HuH-7 (cell line): ENCODE measurements at places on chromosomes 12 and 14.

- no peak for DNase-seq
These were observed at the start of gene TBX5 for GRCh38 chr12:114405519-114406271. Gene TBX5, minus strand, starts transcription at chr12:114406144. Its CDS starts 2,246 bp downstream, at chr12:114403898.

- no peak for DNase-seq
These were observed 130.3 kb upstream of the FUT8 start for GRCh38 chr14:65281991-65282895.

- DNase-seq = no peak
These were observed 55.9 kb upstream of the TMCC3 start for GRCh38 chr12:94706250-94706661.

DNA sequence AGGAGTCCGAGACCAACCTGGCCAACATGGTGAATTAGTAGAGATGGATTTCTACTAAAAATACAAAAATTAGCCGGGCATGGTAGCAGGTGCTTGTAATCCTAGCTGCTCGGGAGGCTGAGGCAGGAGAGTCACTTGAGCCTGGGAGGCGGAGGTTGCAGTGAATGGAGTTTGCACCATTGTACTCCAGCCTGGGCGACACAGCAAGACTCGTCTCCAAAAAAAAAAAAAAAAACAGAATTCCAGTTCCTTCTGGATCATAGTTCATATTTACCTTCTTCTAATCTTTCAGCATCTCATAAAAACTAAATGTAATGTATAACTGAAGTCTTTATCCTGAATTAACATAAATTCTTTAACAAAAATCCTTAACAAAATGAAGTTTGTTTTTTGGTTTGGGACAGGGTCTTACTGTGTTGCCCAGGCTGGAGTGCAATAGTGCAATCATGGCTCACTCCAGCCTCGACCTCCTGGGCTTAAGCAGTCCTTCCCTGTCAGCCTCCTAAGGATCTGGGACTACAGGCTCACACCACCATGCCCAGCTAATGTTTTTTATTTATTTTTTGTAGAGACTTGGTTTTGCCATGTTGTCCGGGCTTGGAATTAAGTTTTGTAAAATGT, 37.6 kb downstream of the FAM177A1 start:
- no peak for DNase-seq

DNA sequence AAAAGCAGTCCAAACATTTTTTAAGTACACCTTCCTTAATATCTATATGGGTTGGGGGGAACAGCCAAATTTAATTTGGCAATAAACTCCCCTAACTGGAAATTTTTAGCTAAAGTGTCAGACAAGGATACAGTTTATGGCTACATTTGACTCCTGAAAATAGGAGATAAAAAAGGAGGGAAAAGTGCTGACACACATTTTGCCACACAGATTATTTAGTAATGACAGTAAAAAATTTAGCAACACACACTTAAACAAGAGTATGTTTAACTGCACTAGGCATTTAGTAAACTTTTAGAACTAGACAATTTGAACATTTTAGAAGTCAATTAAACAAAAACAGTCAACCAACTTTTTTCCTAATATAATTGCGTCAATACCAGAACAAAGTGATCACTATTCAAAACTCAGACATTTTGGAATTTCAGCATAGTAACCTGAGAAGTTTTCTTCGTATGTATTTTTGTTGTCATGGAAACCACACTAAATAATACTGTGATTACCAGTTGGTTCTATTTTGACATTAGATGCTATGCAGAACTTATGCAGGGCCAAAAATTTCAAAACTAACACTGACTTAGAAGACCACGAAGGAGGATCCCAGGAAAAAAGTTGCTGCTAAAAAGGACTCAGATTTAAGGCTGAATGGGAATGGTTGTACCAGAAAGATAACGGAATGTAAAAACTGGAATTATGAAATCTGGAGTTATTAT, 13.4 kb downstream of the GMFB start:
- no peak for DNase-seq

DNA sequence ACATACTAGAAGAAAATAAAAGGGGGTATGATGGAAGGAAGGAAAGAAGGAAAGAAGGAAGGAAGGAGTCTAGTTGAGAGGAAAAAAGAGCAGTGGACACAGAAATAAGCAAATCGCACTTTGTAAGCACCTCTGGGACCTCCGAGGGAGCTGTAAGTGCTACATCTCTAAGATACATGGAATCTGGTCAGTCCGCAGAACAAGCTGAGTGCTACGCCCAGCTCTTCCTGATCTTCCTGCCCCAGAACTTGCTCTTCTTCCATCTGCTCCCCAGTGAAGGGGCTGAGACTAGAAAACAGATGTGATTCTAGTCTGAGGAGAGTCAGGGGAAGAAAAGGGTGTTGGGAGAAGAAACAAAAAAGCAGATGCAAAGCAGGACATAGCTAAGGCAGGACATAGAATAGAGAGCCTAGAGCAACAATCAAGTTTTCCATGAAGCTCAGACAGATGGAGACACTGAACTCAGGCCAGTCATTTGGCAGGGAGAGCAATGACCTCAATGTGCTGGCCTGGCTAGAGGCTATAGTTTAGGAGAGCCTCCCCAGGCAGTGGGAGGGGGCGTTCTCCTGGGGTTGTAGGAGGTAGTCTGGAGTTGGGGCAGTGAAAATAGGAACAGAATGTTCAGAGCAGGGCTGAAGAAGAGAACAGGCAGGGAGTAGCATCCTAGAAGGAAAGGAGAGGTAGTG, 1.7 kb upstream of the MFAP5 start:
- no peak for DNase-seq

DNA sequence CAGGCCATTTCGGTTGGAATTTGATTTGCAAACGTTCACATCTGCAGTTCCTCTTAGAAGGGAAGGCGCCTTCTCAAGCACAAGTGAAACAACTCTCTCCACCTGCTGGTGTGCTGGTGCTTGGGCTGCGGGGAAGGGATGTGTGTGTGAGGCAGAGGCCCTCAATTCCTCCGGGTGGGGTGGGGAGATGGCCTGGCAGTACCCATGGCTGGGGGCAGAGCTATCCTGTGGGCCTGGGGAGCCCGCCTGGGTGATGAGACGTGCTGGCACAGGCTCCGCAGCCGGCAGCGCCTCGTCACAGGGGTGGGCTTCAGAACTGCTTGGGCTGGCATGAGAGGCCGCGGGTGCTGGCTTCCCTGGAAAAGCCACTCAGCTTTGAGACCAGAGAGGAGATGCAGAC, 28.9 kb upstream of the TDRD9 start:
- DNase-seq = no peak

DNA sequence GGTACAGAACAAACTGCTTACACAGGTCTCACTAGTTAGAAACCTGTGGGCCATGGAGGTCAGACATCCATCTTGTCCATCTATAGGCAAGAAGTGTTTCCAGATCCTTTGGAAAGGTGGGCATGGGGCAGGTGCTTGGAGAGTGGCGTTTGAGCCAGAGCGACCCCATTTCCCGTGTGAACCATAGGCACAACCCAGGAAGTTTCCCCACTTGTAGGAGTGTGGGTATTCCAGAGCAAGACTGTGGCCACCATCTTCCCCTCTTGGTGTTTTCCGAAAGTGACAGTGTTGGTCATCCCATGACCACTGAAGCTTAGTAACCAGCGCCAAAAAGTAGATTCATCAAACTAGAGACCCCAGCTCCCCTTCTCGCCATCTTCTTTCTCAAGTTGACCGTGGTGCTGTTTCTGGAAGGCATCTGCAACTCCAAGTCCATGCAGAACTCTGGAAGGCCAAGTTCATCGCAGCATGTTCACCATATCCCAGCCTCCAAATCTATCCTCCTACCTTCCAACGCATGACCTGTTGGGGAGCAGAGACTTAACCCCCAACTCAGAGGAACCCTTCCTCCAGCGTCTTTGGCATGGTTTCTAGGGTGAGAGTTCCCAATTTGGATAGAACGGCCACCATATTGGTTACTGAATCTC, 19.7 kb downstream of the PHETA1 start:
- DNase-seq = no peak

DNA sequence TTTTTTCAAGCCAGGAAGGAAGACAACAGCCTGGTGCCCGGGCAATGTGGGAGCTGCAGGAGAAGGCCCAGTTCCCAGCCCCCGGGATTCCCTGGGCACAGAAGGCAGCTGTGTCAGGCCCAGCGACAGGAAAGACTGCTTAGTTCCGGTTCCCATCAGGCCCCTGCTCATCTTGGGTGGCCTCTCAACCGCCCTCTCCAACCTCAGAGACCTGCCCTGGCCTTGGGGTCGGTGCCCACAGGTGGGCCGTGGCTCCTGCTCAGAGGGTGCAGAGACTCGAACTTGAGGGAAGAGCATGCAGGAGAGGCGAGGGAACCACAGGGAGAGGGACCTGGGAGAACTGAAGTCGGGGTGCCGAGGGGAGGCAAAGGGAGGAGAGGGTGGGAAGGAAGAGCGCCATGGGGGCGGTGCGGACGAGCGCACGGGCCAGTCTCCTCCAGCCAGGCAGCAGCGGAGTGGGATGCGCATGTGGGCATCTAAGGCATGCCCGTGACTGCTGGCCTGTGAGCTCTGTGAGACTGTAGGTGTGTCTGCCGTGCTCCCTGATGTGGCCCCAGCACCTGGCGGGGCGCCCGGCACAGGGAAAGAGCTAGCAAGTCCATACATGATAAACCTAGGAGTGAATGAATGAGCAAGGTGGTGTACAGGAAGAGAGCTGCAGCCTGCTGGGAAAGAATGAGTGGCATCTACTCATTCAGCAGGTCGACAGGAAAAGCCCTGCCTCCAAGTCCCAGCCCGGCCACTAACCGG, 42.7 kb downstream of the SSH1 start:
- DNase-seq = no peak

DNA sequence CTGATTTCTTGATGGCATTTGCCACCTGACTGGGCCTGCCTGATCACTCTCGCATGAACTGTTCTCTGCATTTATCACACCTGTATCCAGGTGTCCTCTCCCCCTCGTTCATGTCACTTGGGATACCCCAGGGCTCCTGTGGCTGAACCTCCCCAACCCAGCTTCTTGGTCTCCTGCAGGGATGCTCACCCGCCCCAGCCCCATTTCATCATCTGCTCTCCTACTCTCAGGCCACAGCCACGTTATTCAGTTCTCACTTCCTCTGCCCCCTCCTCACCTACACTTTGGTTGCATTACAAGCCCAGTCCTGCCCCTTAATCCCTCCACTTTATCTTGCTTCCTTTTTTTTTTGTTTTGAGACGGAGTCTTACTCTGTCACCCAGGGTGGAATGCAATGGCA, 35.5 kb downstream of the TMBIM6 start:
- DNase-seq = no peak

DNA sequence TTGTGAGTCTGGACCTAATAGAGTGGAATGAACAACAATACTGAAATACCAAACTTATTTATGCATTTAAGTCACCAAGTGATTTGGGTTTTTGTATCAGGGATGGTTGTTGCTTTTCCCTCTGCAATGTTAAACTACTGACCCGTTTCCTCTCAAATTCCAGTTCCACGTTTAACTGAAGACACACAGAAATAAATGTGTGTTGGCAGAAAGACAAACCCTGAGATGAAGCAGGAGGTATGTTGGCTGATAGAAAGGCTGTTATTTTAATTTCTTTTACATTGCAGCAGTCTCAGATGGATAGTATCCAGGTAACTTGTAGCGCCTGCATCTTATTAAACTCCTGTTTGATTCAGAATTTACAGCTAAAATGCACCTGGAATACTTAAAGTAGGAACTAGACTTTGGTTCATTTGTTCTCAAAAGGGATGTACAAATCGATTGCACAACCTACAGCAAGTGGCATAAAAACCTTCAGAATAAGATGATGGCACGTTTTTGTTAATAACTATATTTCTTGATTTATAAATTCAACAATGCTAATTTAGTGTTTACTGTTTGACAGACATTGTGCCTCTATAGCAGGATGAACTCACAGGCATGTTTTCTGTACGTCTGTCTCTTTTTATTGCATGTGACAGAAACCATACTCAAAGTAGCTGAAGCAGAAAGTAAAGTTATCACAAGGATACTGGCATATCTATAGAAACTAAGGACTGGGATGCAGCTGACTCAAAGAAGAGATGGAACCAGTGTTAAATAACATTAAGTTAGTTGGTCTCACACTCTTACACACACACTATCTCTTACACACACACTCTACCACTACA, 405.7 kb downstream of the ZFP36L1 start:
- DNase-seq = no peak

GRCh38 chr14:90136904-90137303, 75.1 kb downstream of the KCNK13 start:
- DNase-seq = no peak

DNA sequence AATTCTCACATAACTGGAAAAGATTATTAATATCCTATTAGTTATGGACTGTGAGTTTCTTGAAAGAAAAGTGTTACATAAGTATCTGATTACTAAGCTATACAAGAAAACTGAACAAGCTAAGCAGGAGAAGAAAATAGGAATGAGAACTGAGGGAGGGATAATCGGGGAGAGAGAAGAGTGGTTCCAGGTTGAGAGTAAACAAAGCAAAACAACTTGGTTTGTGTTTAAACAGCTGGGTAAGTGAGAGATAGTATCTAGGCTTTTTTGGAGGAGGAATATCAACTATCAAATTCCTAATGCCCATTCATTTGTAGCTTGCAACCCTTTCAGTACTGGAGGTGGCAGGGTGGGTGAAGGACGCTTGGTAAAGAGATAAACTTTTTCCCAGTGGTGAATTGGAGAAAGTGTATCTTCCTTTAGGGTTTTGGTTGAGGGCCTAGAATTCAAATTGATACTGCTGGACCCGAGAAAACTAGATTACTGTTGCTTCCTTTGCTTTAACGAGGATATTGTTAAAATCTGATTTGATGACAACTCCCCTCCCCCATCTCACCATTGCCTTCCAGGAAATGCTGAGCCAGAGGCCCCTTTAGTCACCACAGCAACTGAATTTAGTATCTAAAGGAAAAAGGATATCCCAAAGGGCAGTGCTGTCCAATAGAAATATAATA, 2.0 kb upstream of the SLC2A3 start:
- DNase-seq = peak; percentile 28

DNA sequence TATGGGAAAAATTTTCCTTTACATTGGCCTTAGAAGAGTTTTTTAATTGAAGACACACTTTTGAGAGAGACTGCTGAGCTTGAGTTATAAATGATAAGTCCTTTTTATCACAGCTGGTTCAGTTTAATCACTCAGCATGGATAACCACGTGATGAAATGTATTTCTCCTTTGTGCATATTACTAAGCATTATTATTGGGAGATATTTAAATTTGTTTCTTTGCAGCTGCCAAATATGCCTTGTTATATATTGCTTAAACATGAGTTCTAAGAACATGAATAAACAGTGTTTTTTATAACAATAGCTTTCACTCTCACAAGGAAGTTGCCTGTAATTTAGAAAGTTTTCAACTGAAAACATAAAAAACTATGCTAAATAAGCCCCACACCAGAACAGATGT, 293.5 kb upstream of the LRFN5 start:
- DNase-seq = no peak

- DNase-seq = no peak
These were observed 106.0 kb upstream of the SFSWAP start for GRCh38 chr12:131604859-131605258.
